ENCODE measurements at places on chromosomes 7 and 10.

- no peak for DNase-seq
Measured at GRCh38 chr7:37901236-37901827, 15.3 kb downstream of the SFRP4 start.

- DNase-seq = no peak
Measured at GRCh38 chr7:8435095-8435494, 1.7 kb downstream of the NXPH1 start.

DNA sequence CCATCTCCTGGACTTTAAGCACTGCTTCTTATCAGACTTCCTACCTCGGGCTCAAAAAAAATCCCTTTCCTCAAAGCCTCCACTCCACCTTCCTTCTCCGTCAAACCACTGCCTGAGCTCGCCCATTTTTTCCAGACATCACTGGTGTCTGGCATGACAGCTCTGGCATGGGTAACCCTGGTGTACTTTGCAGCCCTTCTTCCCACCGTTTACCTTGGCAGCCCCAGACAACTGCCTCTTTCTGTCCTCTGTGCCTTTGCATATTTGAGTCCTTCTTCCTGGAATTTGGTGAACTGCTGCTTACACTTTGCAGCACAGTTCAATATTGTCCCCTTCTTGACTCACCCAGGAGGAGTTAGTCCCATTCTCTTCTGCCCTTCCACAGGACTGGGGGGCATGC lies 144.6 kb upstream of the TBX20 start:
- no peak for DNase-seq

DNA sequence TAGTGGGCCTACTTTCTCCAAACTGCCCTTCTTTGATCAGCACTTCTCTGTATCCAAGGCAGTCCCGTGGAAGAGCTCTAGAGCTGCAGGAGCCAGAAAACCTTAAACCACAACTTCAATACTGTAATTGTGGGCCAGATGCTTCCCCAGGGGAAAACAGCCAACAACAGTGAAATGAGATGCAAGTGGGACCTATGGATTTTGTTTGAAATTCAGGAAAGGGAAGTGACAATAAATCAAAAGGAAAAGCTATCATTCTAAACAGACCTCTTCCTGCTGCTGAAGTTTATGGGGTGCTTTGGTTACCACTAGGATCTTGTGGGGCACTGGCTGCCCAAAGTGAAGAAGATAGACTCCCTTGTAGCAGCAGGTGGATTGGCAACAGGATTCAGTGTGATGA lies 1031.7 kb downstream of the LRMDA start:
- DNase-seq = no peak

DNA sequence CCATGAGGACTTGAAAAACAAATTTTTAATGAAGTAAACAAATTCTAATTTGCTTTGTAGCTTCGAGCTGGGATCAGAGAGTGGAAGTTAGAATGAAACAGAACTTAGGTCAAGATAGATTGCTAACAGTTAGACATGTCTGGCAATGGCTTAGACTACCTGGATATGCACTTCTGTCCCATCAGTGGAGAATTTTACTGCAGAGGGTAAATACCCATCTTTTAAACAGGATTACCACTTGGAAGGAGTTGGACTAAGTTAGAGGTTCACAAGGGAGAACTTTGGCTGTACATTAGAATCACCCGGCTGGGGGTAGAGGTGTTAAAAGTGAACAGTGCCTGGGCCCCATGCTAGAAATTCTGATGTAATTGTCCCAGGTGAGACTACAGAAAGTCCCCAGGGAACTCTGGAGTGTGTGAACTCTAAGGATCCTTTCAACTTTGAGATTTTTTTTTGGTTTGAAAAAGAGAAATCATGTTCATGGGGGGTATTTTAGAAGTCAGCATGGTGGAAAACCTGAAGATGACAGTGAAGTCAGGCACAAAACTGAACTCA lies 35.5 kb downstream of the ENTPD1 start:
- no peak for DNase-seq

DNA sequence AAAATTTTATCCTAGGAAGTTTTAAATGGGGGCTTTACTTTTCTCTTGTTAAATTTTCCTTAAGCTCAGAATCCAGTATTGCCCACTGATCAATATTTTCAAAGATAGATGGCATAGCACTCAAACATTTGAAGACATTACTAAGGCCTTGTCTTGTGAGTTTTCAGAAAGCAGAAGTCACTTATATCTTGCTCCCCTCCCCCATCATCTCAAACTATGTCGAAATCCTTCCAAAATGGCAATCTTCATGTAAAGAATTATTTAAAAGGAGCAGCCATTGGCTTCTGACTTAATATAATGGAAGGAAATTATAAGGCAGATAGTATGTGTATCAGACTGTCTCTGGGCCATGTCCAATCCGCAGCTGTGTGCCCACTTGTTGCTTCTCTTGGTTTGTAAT lies 553.5 kb upstream of the C7orf33 start:
- DNase-seq = no peak

- DNase-seq = no peak
Measured at GRCh38 chr7:156604311-156604710, 36.3 kb upstream of the RNF32 start.

DNA sequence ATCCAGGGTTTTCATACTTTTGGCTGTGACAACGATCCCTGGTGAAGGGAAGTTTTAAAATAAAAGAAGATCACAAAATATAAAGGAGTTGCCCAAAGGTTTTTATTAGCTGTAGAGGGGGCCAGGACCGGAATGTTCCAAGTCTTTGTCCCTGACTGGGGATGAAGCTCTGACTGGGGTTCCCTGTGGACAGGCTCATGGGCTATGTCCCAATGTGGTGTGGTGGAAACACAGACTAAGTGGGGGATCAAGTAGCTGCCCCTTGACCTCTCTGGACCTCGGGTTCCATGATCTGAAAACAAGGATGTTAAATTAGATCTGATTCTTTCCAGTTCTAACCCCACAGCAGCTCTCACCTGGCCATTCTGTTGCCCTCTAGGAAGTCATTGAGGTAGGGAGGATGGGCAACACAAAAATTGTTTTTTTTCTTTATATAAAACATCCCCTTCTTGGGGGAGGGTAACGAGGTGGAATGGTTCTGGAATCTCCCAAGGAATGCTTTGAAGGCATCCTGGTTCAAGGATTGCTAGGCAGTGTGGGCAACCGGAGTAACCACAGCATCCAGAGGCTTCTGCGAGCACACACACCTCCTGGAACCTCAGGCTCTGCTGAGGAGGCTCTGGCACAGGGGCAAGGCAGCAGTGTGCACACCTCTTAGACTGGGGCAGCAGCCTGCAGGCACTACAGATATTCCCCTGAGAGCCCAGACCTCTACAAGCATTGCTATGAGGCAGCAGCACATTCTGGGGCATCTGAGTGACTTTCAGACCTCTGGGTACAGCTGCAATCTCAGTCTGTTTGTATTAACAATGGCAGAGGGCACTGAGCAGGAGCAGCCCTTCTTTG lies 21.4 kb upstream of the CRYGN start:
- DNase-seq = no peak

GRCh38 chr7:51226063-51226755 lies 90.4 kb downstream of the COBL start:
- no peak for DNase-seq

DNA sequence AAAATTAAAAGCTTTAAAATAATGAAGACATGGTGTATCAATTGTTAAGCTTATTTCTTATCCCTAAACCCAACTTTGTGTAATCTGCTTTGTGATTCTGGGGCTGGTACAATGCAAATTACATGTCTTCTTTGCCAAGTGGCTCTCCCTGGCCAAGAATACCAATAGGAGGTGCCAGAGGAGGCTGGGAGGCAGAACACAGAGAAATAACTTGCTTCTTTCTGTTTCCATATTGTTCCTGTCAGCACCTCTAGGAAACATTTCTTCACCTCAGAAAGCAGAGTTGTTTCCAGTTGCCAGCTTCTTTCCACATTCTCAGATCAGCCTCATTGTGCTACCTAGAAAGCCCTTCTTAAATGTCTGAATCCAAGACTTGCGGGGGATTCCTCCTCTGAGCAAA lies 174.4 kb downstream of the MDFIC start:
- DNase-seq = no peak

DNA sequence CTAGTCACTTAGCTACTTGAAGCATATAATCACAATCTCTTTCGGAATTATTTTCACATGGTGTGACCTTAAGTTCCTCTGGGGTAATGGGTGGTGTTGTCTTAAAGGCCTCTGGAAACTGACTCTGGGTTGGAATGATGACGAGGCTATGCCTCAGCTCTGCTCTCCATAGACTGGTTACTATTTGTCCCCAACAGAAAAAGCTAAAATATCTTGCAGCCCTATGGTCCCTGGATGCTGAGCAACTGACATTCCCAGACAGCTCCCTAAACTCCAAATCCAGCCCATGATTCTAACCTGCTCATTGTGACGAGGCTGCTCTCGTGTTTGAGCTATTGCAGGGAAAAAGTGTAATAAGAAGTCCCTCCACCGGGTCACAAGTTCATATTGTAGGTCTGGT lies 51.6 kb downstream of the HBP1 start:
- no peak for DNase-seq

DNA sequence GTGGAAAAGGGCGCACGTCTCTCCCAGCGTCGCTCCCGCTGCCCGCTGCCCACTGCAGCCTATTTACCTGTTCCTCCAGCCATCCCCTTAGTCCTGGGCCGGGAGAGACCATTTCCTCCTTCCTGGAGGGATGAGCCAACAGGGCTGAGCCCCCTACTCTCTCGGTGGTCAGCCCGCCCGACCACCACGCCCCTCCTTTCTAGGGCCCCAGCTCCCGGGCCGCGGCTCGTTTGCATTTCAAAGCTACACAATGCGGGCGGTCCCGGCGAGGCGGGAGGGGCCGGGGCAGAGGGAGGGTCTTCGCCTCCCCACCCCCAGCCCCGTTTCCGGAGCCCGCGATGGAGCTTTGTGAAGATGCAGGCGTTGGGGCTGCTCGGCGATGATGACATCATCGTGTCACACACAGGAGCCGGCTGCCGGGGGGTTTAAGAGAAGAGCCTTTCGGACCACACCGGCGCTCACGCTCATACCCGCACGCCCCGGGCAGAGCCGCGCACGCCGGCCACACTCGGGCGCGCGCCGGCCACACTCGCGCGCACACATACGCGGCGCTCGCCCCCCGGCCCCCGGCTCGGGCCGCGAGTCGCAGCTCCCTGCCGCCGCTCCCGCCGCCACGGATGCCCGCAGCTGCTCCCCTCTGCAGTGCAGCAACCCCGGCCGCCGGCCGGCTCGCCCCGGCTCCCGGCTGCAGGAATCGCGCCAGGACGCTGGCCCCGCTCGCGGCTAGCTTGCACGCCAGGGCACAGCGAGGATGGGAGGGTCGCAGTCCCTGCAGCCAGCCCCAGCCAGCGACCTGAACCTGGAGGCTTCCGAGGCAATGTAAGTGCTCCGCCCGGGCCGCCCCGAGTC lies 107.7 kb upstream of the BTBD16 start:
- DNase-seq = no peak
